ENCODE measurements at places on chromosomes 13 and 19.

DNA sequence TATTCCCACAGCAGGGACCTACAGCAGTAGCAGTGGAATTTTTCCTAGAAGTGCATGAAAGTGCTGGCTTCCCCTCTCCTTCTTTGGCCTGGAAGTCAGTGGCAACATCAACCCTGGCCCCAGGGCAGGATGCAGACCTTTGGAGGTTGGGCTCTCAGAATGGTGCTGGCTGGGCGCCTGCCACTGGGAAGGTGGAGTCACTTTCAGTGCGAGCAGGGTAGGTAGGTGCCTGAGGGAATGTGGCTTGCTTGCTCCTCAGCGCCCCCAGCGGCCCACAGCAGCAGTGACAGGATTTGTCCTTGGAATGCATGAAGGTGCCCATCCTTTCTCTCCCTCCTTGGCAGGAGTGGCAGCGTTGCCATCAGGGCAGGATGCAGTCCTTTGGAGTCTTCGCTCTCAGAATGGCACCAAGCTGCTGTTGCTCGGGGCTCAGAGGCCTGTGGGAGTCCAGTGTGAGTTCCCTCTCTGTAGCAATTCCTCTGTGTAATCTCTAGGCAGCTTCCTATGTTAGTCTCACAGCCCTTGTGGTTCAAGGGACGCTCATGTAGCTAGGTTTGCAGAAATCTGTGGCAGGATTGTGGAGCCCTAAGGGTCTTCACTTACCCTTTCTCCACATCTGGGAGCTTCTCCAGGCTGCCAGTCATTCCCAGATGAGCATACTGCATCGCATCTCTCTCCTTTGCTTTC lies 354.4 kb upstream of the DACH1 start:
- DNase-seq = peak; percentile 38

- no peak for DNase-seq
Observed at GRCh38 chr13:99144306-99144705, 56.3 kb upstream of the UBAC2 start.

DNA sequence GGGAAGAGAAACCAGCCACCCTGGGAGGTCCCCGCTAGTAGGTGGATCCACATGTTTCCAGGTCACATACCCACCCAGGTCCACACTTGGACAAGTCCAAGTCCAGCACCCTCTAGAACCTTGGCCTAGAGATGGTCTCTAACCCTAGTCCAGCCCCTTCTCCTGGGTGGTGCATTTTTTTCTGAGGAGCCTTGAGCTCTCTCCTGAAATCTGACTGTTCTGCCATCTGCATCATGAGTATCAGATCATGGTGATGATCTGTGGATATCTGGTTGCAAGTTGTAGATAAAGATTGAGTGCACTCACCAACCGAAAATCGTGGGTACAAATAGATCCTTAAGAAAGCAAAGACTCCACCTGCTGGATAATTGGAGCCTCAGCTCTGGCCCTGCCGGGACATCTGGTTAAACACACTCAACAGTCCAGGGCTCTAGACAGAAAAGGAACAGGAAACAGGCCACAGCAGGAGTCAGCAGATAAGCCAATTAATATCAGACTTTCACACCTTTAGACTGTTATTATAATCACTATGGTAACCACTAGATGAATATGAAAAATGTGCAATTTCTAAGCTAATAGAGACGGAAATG lies 41.1 kb downstream of the GPR12 start:
- DNase-seq = peak; percentile 53

- no peak for DNase-seq
Observed at GRCh38 chr19:17255150-17255621, 9.4 kb downstream of the USHBP1 start.

GRCh38 chr13:98327371-98328270 lies 150.6 kb upstream of the RNF113B start:
- DNase-seq = peak; percentile 19

- no peak for DNase-seq
Observed at GRCh38 chr13:99366075-99366987, 59.1 kb upstream of the GPR183 start.
